ENCODE measurements at places on chromosomes 5 and 9.

DNA sequence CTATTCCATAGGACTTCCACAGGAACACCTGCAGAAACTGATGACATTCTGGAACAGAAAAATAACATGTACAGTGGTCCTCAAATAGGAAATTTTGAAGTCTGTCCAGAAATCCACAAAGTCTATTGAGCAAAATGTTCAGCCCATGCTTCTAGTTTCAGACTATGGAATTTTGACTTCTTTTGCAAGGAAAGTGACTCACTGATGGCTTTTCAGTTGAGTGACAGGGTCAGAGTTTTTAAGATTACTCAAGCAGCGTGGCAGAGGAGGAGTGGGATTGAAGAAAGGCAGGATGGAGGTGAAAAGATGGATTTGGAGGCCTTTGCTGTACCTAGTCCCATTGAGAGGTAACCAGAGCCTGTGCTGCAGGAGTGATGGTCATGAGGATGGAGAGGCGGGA is 151.5 kb downstream of the GOLPH3 start:
- no peak for DNase-seq

DNA sequence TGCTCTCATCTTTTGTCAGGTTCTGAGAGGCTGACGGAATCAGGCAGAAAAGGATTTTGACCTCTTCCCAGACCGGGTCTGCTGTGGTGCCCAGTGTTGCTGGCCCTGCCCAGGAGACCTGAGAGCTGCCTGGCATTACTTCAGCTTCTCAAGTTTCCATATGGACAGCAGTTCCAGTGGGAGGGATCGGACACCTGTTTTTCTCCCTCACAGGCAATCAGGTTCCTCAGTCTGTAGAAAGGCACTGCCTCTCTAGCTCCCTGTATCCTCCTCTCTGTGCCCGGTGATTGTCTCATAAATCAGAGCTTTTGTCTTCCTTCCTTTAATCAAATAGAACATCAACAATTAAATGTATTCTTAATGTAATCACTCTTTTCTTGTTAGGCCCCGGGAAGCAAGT is 198.7 kb downstream of the SEMA6A start:
- DNase-seq: no peak

GRCh38 chr5:62460578-62460983 is 48.0 kb downstream of the IPO11 start:
- DNase-seq: no peak

DNA sequence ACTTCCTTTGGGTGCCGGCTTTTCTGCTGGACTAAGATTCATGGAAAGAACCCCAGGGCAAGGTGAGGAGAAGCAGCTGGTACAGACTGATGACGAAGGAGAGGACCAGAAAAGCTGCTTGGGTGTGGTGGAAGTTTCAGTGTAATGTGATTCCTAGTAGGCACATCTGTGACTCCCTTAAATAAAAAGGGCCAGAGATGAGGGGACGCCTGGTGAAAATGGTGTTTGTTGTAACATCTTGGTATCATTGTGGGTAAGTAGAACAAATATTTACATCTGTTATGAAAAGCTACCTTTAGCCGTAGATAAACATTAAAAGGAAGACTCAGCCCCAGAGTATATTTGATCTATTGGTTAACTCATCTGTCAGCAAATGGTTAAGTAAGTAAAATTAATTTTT is 33.8 kb downstream of the OTULINL start:
- no peak for DNase-seq

DNA sequence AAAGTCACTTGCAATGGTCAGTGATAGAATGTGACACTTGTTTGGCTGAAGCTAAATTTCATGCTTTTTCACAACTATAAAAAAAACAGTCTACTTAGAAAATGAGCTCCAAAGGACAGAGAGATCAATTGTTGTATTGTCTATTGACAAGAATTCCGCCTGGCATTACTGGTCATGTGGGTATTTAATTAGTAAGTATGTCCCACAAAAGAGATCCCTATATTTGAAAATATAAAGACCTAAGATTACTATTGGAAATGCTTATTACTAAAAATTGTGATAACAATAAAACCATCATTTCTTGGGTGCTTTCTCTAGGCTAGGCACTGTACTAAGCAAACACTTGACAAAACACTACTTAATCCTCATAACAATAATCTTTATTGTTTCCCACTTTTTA is 745.2 kb upstream of the C9orf72 start:
- DNase-seq: no peak

GRCh38 chr5:1138445-1139245 is 26.8 kb upstream of the SLC12A7 start:
- no peak for DNase-seq

- no peak for DNase-seq
Measured at GRCh38 chr5:2018390-2018724, 135.6 kb upstream of the IRX4 start.

GRCh38 chr5:156363861-156364260 is 36.9 kb downstream of the SGCD start:
- DNase-seq: no peak

- no peak for DNase-seq
Measured at GRCh38 chr5:103744159-103744558, 181.6 kb upstream of the NUDT12 start.

GRCh38 chr5:23639326-23639725 is 131.9 kb downstream of the PRDM9 start:
- DNase-seq: no peak

DNA sequence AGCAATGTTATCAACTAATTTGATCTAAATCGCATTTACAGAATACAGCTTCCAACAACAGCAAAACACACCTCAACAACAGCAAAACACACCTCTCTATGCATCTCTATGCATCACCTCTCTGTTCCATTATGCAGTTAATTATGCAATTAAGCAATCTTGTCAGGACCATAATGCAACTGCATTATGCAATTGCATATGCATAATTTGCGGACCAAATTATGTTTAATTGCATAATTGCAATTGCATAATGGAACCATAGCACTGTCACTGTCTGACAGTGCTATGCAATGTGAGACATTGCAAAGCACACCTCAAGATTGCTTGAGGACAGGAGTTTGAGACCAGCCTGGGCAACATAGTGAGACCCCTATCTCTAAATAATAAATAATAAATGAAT is 80.4 kb upstream of the PRSS3 start:
- DNase-seq: no peak

GRCh38 chr5:36836831-36837230 is 39.7 kb upstream of the NIPBL start:
- DNase-seq: no peak

DNA sequence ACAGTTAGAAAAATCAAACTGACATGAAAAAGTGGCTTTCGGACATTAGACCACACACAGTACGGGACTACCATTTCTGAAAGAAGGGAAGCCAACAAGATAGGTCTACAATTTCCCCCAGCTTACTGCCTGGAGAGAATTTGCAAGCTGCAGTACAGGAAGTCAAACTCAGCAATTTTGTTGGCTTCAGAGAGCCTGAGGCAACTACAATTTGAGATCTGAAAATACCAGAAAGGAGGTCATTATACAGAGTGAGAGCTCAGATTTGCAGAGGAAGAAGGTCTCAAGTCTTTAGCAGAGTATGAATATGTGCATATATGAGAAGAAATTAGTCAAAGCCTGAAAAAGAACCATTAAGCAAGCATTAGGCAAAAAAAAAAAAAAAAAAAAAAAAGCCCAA is 83.0 kb downstream of the OXCT1 start:
- no peak for DNase-seq

DNA sequence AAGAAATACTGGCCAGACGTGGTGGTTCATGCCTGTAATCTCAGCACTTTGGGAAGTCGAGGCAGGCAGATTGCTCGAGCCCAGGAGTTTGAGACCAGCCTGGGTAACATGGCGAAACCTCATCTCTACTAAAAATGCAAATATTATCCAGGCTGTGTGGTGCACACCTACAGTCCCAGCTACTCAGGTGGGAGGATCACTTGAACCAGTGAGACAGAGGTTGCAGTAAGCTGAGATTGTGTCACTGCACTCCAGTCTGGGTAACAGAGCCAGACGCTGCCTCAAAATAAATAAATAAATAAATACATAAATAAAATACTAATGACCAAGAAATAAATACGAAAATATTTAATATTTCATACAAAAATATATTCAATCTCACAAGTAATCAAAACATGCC is 18.8 kb downstream of the KLF9 start:
- no peak for DNase-seq

- DNase-seq: no peak
Measured at GRCh38 chr5:122314036-122314435, 2.0 kb downstream of the SNCAIP start.

DNA sequence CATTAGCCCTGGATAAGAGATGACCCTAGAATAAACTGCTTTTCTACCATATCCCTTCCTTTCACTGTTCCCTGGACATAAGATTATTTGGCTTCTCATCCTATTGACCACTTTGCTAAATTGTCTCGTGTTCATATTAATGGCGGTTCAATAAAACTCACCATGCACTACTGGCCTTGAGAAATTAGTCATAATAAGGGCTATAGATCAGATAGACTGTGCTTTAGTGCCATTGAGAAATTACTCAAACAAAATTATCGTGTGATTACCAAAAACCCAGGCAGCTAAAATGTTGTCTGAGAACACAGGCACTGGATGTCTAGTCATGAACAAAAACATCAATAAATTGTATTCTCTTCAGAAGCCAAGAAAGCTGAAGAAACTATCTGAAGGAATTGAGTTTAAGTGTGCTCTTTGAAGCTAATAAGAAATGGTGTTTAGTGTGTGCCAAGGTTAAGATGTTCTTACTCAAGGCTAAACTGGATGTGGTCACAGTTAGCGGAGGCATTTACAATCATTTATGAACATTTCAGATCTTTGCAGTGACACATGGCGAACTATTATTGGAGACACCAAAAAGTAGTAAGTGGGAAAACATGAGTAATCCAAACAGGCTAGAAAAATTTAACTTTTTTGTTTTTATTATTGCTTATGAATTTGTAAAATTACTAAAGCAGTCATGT is 460.4 kb upstream of the RORB start:
- DNase-seq: no peak

DNA sequence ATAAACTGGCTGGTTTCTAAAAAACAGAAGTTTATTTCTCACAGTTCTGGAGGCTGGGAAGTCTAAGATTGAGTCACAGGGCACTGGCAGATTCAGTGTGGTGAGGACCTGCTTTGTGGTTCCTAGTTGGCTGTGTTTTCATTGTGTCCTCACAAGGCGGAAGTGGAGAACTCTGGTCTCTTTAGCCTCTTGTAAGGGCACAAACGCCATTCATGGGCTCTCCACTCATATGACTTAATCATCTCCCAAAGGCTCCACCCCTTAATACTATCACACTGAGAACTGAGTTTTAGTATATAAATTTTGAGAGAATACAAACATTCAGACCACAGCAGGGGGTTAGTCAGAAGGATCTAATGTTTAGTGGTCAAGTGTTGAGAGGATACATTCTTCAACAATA is 208.2 kb downstream of the SEC61B start:
- no peak for DNase-seq

DNA sequence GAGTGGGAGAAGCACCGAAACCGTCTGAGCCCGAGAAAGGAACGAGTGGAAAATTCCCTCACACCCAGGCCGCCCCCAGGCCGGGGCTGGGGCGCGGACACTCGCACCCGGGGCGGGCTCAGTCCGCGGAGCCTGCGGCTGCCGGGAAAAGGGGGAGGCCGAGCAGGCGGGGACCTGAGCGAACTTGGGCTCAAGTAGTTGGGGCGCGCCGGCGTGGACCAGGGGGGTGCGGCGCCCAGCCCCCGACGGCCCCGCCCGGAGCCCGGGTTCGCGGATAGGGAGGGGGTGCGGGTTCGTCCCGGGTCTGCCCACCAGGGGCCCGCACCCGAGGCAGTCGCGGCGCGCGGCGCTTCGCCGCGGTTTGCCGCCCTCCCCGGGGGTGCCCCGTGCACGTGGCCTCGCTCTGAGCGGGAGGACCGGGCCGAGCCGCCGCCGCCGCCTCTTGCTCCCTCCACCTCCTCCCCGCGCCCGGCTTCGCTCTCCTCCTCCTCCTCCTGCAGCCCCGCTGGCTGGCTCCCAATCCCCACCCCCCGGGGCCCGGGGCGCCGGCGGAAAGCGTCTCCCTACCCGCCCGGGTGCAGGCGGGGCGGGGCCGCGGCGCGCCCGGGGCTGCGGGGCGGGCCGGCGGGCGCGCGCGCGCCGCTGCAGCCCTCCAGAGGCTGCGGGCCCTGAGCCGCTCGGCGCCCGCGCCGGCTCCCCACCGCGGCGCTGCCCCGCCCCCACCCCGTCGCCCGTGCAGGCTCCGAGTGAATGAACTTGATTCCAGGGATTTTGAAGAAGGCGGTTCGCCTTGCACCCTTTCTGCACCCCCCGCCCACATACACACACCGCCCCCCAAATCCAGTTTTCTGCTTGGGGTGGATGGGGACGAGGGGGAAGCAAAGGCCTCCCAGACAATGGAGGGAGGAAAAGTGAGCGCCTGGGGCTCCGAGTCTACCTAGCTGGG is 1.3 kb upstream of the NFIB start:
- no peak for DNase-seq

- no peak for DNase-seq
Measured at GRCh38 chr9:99019510-99020331, 76.0 kb downstream of the COL15A1 start.

GRCh38 chr5:10333154-10334006 is 20.1 kb upstream of the MARCHF6 start:
- DNase-seq: no peak

GRCh38 chr9:90921104-90921503 is 119.5 kb downstream of the SYK start:
- no peak for DNase-seq

DNA sequence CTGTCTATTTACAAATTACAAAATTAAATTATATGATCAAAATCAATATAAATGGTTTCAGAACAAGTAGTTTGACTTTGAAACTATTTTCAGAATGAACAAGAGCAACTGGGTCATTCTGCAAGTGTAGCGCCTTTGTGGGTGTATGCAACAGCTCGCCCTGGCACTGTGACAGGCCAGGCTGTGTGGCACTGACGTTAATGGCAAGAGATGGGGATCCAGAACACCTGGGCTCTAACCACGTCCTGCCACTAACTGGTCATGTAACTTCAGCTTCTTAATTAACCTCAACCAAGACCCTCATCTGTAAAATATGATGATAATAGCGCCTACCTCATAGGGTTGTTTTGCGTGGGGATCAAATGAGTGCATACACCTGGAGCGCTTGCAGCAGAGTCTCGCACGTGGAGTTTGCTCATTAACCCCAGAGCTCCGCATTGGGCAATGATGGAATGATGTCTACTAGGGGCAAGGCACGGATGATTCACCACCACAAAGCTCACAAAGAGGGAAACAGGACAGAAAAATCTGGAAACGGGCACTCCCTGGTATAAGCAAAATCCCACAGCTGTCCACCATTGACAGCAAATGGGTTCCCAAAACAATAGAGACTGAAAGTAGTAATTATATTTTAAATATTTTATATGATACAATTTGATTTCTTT is 639.4 kb downstream of the SEMA5A start:
- DNase-seq: no peak

- no peak for DNase-seq
Measured at GRCh38 chr5:173633304-173633703, 16.9 kb upstream of the BOD1 start.

DNA sequence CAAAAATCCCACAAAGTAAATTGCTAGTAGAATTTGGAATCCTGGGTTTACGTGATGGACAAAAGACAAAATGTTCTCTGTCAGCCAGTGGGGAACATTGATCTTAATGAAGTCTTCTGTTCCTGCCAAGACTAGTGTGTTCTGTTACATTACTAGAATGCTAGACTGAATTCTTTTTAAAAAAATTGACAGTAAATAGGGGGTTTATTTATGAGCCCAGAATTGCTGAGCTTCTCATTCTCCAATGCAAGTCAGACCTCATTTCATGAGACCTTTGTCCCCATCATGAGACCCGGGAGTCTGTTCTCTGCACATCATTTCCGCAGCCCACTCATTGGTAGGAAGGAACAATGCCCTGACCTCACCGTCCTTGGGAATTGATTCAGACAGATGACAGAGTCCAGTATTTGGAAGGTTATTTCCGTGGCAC is 173.8 kb upstream of the OTULINL start:
- DNase-seq: no peak

GRCh38 chr5:34675857-34676256 is 19.7 kb downstream of the RAI14 start:
- no peak for DNase-seq

Data from stimulated activated naive B cell treated with anti-CD40 and anti-IgM and Interleukin-4, amounts not matched to agents 10 μg/mL and 1 μg/mL and 100 μg/mL, for 72 hours (primary cell).